ENCODE measurements at places on chromosomes 2 and 18. TPM values are rescaled to one million over a fixed set of nuclear protein-coding genes. Genes with fewer than 3 reads are reported as not detected.
A peak's percentile ranks its signal among the peaks of the same experiment; 100 is the strongest.

DNA sequence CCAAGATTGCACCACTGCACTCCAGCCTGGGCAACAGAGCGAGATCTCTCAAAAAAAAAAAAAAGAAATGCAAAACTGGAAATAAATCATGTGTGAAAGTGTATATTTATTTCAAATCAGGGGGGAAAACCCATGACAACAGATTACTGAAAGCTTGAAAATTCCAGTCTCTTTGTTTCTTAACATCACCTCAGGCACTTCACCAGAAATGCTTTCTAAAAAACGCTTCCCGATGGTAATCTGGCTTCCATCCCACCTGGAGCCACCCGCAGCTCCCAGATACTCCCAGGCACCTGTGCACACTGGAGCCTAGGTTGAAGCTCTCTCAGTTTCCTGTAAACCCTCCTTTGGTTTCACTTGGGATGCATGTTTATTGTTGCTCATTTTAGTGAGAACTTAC, 7.2 kb upstream of the ITGB6 start:
- no peak for DNase-seq

DNA sequence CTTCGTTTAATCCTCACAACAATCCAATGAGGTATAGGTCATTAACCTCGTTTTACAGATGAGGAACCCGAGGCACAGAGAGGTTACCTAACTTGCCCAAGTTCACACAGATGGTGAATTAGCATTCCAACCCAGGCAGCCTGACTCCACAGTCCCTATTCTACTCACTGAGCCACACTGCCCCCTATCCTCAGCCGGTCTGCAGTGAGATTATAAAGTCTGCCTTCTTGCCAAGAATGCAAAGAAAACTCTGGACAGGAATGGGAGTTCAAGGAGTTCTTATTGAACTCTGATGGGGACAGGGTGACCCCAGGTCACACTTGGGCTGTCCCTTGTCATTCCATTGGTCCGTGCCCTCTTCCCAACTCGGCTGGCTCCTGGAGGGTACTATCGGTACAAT, 118.1 kb upstream of the MSH6 start:
- no peak for DNase-seq

The GPR75 gene
- 2.3 TPM for total RNA-seq

DNA sequence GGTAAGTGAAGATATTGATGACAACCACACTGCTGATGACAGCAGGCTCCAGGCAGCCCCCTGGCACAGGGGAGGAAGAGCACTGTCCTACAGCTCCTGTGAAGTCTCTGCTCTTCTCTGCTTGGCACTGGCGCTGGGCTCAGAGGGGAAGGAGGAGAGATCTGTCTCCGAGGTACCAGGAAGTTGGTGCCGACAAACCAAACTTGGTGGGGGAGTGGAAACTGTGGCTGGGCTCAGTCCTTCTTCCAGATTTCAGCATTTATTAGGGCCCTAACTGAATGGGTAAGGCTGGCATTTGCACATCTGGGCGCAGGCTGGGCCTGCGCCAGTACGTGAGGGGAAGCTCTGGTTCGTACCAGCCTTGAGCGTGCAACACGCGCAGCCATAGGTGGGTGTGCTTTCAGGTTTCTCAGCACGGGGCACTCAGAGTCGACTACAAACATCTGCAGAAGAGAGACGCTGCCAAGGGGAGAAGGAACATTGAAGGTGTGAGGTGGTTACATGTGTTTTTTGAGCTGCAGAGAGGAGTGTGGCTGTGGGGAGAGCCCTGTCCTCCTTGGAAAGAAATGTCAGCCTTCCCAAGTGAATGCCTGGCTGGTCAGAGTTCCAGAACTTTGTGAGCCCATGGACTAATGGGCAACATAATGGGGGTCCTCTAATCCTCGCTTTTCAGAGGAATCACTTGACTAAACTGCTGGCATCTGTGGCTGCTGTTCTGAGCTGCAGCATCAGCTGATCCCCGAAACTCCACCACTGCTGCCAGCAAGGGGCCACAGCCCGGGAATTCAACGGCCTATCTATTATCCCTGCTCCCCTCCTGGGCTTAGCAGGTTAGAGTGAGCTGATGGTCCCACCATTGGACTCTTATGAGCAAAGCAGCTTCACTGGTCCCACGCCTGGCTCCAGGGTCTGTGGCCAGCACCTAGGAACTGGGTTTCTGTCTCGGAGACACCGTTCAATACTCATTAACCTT, 55.2 kb upstream of the SEMA4C start:
- no peak for DNase-seq

The SPHKAP gene
- 2.3 TPM for total RNA-seq

GRCh38 chr2:150256736-150257135, 230.7 kb downstream of the RND3 start:
- DNase-seq, result peak; percentile 43

DNA sequence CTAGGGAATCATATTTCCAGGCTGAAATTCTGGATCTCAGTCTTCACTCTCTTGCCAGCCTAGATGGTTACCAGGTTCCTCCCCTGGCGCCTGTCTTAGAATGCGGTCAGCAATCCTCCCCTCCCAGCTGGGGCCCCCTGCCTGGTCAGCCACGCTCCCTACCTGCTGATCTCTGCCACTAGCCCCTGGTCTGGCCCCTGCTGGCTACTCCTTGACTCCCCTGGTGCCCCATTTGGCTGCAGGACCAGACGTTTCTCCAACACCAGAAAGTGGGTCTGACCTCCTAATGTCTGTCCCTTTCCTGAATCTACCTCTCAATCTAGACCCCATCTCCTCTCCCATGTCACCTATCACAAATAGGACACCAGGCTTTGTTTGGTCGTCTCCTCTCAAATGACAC, 432.0 kb upstream of the SMIM21 start:
- no peak for DNase-seq

DNA sequence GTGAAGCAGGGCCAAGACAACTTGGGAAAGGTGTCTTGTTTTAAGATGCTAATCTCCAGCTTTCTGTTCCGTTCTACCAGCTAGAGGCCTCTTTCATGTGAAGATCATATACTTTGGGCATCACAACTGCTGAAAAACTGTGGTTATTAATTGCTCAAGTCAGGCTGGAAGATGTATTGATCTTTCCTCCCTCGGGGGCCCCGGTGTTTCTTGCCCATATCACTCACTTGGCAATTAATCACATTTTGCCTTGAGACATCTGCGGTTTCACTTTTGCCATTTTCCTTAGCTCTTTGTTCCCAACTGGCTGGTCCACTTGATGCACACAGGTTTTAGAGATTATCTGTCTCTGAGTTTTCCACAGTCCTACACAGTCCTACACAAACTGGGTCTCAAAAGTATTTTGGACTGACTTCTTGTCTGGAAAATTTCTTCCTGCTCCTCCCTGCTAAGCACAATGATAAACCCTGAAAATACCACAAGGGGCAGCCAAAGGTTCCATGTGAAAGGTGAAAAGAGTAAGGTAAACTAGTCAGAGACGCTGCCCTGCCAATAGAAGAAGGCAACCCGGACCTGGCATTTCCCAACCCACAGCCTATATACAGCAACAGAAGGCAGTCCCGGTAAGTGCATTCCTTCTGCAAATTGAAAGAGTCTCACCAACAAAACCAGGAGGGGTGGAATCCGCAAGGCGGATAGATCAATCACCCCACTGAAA, 181.0 kb downstream of the AFF3 start:
- DNase-seq, result no peak

DNA sequence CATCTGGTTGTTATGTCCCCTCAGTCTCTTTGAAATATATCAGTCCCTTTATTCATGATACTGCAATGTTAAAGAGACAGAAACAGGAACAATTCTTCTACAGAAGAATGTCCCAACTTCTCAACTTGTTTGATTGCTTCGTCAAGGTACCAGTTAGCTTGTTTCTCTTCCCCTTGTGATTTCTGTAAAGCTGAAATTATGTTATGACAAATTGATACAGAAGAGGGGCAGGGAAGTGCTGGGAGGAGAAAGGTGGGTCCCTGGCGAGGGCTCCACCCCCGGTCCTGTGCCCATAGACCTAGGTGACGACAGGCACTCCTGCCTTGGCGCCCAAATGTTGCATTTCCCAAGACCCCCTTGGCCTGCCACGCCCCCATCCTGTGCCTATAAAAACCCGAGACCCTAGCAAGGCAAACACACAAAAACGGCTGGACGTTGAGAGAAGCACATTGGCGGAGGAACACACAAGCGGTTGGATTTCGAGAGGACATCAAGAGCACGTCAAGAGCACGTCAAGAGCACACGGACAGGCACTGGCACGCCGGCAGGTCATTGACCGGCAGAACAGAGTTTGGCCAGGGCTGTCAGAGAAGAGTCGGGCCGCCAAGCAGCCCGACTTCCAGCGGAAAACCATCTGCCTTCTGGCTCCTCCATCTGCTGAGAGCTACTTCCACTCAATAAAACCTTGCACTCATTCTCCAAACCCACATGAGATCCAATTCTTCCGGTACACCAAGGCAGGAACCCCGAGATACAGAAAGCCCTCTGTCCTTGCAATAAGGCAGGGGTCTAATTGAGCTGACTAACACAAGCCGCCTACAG, 11.5 kb upstream of the RTN4 start:
- DNase-seq, result no peak

All from skin of body (tissue), 3 donors.